ENCODE measurements at places on chromosomes 3 and 15. TPM values are rescaled to one million over a fixed set of nuclear protein-coding genes. Genes with fewer than 3 reads are reported as not detected.

The CA12 gene
- total RNA-seq: 48.4 TPM

The CD200 gene
- total RNA-seq: 0.17 TPM

The ZNF619 gene
- 8.7 TPM for total RNA-seq

The AEN gene
- 68.1 TPM for total RNA-seq

The TGM5 gene
- not detected for total RNA-seq

The SLC28A1 gene
- not detected for total RNA-seq

The RAB5A gene
- 50.9 TPM for total RNA-seq

The TEX55 gene
- not detected for total RNA-seq

The INO80 gene
- total RNA-seq: 22.3 TPM

The PODXL2 gene
- 0.77 TPM for total RNA-seq

The RPL14 gene
- total RNA-seq: 493 TPM
